ENCODE measurements at places on chromosomes 12 and 14. TPM values are rescaled to one million over a fixed set of nuclear protein-coding genes. Genes with fewer than 3 reads are reported as not detected.

DNA sequence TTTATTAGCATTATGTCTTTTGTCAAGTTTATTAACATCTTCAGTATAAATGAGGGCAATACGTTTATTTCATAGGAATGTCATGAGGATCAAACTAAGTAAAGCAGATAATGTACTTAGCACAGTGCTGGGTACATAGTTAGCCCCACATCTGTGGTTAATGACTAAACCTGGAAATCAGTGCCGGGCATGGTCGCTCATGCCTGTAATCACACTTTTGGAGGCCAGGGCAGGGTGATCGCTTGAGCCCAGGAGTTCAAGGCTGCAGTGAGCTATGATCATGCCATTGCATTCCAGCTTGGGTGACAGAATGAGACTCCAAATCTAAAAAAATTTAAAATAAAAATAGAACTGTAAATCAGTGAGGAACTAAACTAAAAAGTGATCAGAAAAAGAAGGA lies 44.8 kb upstream of the GUCY2C start:
- no peak for DNase-seq

GRCh38 chr12:132593938-132594358 lies 16.4 kb downstream of the LRCOL1 start:
- DNase-seq, result peak; percentile 99

GRCh38 chr14:23569443-23570151 lies 2.0 kb upstream of the AP1G2 start:
- DNase-seq, result peak; percentile 33

OLR1 gene
- total RNA-seq, result not detected

- DNase-seq, result no peak
These were observed 291.4 kb downstream of the NAV3 start for GRCh38 chr12:78121969-78122610.

DNA sequence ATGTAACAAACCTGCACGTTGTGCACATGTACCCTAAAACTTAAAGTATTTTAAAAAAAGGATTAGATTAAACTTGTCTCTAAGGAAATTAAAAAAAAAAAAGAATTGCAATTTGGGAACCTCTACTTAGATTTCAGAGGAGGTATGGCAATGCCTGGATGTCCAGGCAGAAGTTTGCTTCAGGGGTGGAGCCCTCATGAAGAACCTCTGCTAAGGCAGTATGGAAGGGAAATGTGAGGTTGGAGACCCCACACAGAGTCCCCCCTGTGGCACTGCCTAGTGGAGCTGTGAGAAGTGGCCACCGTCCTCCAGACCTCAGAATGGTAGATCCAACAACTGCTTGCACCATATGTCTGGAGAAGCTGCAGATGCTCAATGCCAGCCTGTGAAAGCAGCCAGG lies 279.6 kb upstream of the CCDC196 start:
- DNase-seq, result no peak

DNA sequence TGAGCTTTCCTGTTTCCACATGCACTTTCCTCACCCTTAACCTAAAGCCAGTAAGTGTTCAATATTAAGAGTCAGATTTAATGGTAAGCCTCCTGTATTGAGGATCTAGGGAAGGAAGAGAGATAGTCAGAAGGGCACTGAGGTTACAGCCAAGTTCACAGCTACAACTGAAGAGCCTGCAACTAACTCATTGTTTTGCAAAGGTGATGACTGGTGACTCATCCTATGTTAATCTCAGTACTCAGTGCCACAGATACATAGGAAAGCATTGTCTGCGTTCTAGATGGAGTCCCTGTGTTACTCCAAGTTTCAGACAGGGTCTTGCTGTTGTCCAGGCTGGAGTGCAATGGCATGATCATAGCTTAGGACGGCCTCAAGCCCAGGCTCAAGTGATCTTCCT lies 157.0 kb upstream of the RBM19 start:
- DNase-seq, result no peak

DNA sequence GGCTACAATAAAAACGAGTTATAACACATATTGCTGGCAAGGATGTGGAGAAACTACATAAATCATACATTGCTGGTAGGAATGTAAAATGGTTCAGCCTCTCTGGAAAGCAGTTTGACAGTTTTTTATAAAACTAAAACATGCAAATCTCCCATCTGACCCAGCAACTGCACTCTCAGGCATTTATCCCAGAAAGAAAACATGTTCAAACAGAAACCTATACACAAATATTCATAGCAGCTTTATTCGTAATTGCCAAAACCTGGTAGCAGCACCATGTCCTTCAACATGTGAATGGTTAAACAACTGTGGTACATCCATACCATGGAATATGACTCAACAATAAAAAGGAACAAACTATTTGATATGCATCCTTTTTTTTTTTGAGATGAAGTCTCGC lies 10.1 kb upstream of the TMCC3 start:
- no peak for DNase-seq

GRCh38 chr12:15714256-15714655 lies 74.9 kb downstream of the EPS8 start:
- no peak for DNase-seq

GRCh38 chr12:110846615-110847566 lies at the start of gene CCDC63:
CCDC63 (plus strand) TSS chr12:110846987; CDS start chr12:110852955, 5,968 bp downstream.
- no peak for DNase-seq

- DNase-seq, result no peak
These were observed 26.4 kb downstream of the ACTN1 start for GRCh38 chr14:68952531-68953195.

STON2 gene
- 1.6 TPM for total RNA-seq

DNA sequence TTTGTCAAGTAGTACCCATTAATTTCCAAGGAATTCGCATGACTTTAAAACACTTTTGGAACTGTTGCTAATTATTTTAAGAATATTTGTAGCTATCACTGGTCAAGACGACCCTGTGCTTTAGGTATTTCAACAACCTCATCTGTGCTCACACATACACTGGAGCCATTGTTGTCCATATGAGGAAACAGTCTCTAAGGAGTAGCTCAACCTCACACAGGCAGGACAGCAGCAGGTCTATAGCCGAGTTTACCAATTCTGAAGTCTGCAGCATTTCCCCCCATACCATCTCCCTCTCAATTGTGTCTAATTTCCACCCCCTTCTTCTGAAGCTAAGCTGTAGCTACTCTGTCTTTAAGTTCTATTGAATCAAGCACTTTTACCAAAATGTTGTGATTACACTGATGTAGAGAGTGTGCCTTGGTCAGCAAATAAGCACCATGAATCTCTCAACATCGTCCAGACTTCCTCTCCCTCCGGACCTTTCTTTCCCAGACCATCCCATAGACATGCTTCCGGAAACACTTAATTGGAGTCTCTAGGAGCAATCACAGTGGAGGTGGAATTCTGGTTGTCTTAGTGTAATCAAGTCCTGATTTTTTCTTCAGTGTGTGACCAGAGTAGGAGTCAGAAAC lies 48.5 kb upstream of the NUAK1 start:
- DNase-seq, result no peak

DNA sequence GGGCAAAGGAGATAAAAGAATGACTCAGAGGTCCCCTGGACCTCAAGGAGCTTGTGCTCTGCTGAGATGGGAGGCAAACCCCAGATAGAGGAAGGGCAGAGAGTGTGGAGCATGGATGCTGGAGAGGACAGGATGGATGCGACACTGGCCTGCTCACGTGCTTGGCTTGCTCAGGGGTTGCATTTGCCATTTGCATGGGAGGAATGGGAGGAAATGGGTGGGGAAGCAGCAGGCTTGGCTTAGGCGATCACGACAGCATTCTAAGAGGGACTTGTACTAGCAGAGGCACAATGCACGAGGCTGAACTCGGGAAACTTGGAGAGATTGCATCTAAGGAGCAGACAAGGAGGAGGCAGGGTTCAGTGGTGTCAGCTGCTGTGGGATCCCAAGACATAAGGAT lies 19.8 kb downstream of the CD9 start:
- DNase-seq, result no peak

ANO2 gene
- not detected for total RNA-seq

TSHR gene
- total RNA-seq, result not detected

- no peak for DNase-seq
These were observed 155.2 kb downstream of the STXBP6 start for GRCh38 chr14:24894583-24895242.

DNA sequence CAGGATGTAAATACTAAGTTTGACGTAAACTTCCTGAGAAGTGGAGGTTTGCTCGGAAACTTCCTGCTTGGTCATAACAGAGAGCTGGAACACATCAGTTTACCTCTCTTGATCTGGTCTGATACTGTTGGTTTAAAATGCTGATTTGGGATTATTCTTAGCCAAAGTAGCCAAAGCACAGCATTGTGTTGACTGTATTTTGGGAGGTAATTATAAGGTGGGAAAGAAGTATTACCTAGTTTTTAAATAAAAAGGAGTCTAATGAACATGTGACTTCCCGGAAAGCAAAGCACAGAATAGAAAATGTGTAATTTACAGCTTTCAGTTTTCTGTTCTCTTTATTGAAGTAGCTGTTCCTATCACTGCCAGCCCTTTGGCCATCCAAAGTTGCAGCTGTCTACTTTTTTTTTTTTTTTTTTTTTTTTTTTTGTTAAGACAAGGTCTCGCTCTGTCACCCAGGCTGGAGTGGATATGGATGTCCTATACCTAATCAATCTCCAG lies 52.2 kb upstream of the SRP54 start:
- no peak for DNase-seq

GRCh38 chr12:80936642-80937390 lies 918 bp downstream of the LIN7A start:
- no peak for DNase-seq

- no peak for DNase-seq
These were observed 477.6 kb downstream of the DPF3 start for GRCh38 chr14:72416081-72416849.

APAF1 gene
- total RNA-seq, result 7.9 TPM

KRT6A gene
- total RNA-seq, result not detected

LHX5 gene
- total RNA-seq, result not detected

- DNase-seq, result no peak
These were observed 148.0 kb upstream of the FOXN3 start for GRCh38 chr14:89564989-89565388.

DNA sequence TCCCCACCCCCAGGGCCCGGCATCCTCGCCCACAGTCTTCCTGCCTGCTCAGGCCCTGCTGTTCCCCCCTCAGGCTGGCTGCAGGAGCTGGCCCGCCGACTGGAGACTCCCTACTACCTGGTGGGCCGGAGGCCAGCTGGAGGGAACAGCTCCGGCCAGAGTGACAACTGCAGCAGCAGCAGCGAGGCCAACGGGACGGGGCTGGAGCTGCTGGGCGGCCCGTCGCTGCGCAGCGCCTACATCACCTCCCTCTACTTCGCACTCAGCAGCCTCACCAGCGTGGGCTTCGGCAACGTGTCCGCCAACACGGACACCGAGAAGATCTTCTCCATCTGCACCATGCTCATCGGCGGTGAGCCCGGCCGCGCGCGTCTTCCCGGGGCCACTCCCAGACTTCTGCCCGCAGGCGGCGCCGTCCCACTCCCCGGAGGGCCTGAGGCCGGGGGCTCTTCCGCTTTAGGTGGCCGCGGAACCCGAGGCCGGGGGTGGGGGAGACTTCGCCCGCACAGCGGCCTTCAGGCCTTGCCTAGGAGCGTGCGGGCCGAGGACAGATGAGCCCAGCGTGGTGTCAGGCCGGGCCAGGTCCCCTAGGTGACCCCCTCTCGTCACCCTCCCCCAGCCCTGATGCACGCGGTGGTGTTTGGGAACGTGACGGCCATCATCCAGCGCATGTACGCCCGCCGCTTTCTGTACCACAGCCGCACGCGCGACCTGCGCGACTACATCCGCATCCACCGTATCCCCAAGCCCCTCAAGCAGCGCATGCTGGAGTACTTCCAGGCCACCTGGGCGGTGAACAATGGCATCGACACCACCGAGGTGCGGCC lies 10.2 kb downstream of the KCNH3 start:
- DNase-seq, result no peak

CCDC197 gene
- not detected for total RNA-seq

KRT2 gene
- not detected for total RNA-seq

DNA sequence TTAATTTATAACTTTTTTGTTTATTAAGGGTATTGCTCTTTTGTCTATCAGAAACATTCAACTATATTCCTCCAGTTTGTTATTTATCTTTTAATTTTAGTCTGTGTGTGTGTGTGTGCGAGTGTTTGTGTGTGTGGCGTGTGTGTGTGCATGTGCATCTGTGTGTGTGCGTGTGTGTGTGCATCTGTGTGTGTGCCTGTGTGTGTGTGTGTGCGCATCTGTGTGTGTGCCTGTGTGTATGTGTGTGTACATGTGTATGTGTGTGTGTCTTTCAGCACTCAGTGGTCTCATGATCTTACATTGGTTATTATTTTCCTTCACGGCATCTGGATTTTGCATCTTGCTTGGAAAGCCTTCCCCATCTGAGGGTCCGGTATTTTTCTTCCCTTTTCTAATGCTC lies 281.1 kb upstream of the RTL1 start:
- no peak for DNase-seq

GRCh38 chr12:57781801-57782200 lies 786 bp upstream of the TSFM start:
- DNase-seq, result no peak

IL25 gene
- not detected for total RNA-seq

CCDC198 gene
- total RNA-seq, result 15.0 TPM

DNA sequence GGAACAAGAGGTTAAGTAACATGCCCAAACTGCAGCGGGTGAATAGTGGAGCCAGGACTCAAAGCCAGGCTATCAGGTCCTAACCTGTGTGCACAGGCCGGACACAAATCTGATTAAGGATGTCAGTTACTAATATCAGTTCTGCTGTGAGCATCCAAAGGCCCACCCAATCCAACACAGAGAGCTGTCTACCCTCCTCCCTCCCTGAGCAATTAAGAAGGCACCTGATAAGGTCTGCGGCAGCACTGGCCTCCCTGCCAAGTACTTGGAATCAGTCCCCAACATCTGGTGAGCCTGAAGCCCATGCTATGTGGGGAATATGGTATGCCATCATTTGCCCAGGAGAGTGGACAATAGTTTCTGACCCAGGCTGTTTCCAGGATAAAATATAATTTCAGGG lies 3.9 kb downstream of the HEBP1 start:
- no peak for DNase-seq

TAS2R31 gene
- 2.3 TPM for total RNA-seq

DNA sequence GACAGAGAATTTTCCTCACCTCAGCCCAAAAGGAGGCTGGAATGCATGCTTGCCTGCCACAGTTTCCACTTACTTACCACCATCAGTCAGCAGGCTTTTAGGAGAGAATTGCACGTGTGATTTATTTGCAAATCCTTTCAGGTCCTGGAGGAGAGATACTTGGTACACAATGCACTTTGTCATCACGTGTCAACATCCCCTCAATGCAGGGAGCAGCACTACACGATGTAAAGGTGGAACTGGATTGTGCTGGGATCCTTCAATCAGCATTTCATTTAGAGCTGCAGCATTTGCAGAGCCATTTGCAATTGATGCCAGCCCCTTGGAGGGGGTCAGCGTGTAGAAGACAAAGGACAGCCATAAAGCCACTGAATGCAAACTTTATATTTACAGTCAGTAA lies 218.1 kb downstream of the GLT1D1 start:
- no peak for DNase-seq

GDF3 gene
- not detected for total RNA-seq

RPS6KL1 gene
- total RNA-seq, result 9.4 TPM

GRCh38 chr12:108649126-108649525 lies 15.4 kb upstream of the SELPLG start:
- no peak for DNase-seq

All from HT-29 (cell line).